ENCODE measurements at places on chromosomes 13 and 19.

- DNase-seq: no peak
Measured at GRCh38 chr13:100659578-100659977, 15.0 kb downstream of the TMTC4 start.

GRCh38 chr19:11797491-11797890 lies 832 bp upstream of the ZNF491 start:
- DNase-seq: peak; percentile 79

DNA sequence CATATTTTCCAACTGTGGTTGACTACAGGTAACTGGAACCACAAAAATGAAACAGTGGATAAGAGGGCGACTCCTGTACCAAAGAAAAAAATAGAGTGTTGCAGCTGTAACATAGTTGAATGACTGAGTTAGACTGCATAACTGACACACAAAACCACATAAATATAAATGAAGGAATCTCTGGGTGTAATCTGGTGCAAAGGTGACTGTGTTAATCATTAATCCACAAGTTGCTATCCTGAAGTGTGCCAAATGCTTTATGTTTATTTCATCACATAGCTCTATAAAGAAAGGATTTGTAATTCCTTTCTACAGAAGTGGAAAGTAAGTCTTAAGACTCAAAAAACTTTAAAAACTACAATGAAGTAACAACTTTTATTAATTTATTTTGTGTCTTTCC lies 6.0 kb upstream of the GJB2 start:
- DNase-seq: no peak

GRCh38 chr19:10168386-10168948 lies 26.3 kb downstream of the DNMT1 start:
- DNase-seq: no peak

DNA sequence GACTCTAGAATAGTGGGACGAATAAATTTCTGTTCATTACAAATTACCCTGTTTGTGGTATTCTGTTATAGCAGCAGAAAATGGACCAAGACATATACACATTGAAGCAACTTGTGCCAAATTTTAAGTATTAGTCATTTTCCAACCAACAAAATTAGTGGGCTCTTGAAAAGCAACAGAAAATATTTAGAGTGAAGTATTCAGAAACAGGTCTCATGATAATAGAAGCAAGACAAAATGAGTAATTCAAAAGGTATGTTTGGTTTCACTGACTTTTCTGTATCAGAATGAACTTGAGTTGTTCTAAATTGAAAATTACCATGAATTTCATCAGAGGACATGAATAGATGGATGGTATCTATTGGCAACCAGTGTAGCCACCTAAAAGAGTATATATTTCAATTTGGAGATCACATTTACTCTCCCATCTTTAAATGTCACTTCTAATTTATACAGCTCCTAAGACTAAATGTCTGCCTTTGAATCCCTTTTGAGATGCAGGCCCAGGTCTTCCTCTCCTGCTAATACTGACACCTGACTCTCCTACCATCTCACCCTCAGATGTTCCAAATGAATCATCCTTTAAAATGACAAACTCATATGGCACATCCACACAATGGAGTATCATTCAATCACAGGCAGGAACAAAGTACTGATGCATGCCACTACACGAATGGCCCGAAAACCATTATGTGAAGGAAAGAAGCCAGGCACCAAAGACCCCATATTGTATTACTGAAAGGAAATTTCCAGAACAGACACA lies 40.7 kb upstream of the DOCK9 start:
- no peak for DNase-seq

DNA sequence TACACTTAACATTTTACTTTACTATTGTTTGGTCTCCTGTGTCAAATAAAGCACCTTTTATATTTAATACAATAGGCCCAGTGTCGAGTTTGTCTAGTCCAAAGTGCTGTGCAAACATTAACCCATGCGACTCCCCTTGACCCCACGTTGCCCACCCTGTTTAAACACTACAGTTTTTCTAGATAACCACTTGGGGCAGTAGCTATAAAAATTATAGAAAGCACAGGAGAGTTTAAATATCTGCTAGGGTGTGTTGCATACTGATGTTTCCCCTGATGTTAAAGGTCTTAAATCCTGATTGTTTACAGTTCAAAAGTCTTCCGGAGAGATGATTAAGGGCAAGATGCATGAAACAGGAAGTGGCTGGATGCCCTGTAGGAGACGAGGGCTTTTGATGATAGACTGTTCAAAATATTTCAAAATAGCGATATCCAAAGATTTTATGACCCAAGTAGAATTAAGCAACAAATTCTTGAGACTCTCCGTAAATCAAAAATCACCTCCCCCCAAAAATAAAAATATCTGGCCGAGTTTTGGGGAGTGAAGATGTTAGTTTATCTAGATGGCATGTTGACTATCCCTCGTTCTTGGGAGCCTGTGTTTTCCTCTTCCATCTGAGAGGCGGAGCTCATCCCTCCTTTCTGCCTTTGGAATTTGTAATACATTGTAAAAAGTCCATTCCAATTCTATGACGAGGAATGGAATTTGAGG lies 167.1 kb downstream of the FGF9 start:
- DNase-seq: no peak

- no peak for DNase-seq
Measured at GRCh38 chr19:798415-799075, 1.3 kb downstream of the PTBP1 start.

DNA sequence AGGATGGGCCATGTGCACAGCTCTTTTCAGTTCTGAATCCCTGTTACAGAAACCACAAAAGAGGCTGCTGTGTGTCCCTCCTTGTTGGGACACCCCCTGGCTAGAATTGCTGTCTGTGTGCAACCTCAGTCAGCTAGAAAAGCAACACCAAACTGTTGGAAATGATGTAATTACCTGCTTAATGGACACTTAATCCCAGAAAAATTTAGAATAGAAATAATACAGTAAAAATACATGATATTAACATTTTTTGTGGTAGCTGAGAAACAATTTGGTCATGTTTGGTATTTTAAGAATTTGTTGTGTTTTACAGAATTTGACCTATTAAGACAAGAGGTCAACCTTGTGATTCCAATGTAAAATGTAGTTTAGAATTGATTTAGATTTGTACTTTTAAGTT lies 46.8 kb downstream of the FAM124A start:
- DNase-seq: no peak

DNA sequence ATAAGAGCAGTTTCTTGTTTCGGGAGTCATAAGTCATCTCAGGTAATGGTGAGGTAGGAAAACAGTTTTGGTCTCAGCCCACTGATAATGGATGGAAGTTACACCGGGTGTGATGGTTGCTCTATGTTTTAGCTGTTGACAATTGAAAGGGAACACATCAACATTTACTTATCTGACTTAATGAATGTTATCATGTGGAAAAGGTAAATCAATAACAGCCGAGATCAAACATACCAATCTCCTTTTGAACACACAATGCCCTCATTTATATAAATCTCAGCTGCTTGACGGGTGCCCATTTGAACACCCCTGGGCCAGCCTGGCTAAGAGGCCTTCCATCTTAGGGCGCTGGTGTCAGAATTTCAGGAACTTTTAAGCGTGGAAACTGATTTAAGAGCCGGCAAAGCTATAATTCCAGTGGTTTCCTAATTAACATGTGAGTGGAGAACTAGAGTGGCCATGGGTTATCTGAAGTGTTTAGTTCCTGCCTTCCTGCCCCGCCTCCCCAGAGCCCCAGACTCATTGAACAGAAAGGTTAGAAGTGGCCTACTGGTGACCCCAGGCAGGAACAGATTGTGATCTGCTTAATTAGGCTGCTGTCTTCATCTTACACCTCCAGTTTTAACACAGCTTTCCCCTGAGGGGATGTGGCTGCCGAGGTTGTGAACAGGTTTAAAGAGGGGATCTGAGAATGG lies 572.7 kb downstream of the FGF9 start:
- DNase-seq: no peak

DNA sequence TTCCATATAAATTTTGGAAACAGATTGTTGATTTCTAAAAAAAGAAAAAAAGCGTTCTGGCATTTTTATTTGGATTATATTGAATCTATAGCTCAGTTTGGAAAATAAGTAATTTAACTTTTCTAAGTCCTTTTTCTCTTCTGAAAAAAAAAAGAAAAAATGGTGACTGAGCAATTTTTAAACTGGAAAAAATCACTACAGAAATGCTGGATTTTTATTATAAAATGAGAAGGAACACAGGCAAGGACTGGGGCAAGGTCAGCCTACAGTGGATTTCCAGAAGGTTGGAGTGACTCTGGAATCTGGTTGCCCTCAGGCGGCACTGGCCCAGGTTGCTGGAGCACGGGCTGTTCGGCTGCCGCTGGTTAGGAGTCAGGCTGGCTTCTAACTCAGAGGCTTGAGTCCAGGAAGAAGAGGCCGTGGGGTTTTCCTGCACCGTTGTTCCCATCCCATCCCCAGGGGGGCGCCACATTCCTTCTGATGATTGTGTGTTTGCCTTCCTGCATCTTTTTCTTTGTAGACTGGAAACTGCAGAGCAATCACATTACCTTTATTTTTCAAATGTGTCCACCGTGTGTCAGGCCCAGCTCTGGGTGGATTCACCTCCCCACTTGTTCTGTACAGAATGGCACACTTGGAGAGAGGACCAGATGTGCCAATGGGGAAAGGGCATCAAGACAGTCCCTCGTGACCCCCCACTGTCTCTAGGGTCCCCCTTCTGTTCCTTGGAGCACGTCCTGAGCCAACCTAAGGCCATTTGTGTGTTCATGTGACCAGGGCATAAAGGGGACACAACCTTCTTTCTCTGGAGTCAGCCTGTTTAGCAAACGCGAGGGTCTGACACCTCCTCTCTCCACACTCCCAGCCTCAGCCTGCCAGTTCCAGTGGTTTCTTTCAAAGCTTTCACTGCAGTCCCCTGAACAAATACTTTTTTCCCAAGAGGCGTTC lies 44.5 kb upstream of the GTF3A start:
- DNase-seq: no peak

- DNase-seq: no peak
Measured at GRCh38 chr19:33558856-33559255, 37.3 kb upstream of the PEPD start.

GRCh38 chr19:4425537-4425936 lies 23.1 kb downstream of the CHAF1A start:
- DNase-seq: no peak

Data from right atrium auricular region (tissue), 2 donors.